Stimulated activated CD8-positive, alpha-beta memory T cell treated with anti-CD3 and anti-CD28 coated beads, Interleukin-15, amount 100 ng/mL, for 24 hours (primary cell): ENCODE measurements at places on chromosomes 1 and 21.

DNA sequence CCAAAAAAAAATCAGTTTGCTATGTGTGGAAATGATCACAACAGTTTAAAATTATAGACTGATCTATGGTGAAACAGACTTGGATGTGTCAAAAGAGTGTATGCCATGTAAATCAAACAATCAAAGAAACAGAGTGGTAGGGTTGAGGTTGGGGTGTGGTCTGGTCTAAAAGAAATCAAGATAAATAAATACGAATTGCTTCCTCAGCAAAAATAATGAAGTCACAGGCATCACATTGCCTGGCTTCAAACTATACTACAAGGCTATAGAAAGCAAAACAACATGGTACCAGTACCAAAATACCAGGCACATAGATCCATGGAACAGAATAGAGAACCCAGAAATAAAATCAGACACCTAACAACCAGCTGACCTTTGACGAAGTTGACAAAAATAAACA, 1796.9 kb downstream of the NCAM2 start:
- DNase-seq, result no peak

GRCh38 chr21:31862078-31862477, 10.7 kb upstream of the HUNK start:
- no peak for DNase-seq

DNA sequence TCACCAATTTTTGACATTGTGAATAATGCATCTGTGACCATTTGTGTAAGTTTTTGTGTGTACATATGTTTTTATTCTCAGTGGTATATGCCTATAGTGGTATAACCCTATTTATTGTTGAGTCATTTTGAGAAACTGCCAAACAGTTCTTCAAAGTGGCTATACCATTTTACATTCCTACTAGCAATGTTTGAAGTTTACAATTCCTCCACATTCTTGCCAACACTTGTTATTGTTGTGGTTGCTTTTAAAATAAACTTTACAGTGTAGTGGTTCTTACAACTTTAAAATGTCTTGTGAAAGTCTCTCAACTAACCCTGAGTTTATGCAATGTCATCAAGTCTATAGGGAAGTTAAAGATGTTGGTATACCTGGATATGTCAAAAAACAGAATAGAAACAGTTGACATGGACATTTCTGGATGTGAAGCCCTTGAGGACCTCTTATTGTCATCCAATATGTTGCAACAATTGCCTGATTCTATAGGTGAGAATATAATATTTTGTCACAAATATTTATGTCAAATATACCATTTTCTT, 219.4 kb downstream of the LRRC40 start:
- no peak for DNase-seq

- no peak for DNase-seq
Measured at GRCh38 chr1:231630558-231631205, 4.1 kb downstream of the DISC1 start.

DNA sequence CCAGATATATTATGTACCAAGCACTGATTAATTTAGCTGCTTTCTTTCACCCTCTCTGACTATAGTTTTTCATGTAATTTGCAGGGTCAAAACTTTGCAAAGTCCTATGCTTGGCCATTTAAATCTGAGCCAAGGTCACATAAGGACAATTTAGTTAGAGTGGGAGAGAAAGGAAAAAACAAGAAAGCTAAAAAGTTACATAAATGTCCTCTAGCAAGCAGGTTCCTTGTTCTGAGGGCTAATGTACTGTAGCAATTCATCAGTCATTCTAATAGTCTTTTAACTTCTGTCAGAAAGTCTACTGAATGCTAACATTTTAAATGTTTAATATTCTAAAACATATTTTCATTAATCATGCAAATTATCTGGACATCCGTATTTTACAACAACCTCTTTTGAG, 68.3 kb downstream of the SAMSN1 start:
- DNase-seq, result no peak

DNA sequence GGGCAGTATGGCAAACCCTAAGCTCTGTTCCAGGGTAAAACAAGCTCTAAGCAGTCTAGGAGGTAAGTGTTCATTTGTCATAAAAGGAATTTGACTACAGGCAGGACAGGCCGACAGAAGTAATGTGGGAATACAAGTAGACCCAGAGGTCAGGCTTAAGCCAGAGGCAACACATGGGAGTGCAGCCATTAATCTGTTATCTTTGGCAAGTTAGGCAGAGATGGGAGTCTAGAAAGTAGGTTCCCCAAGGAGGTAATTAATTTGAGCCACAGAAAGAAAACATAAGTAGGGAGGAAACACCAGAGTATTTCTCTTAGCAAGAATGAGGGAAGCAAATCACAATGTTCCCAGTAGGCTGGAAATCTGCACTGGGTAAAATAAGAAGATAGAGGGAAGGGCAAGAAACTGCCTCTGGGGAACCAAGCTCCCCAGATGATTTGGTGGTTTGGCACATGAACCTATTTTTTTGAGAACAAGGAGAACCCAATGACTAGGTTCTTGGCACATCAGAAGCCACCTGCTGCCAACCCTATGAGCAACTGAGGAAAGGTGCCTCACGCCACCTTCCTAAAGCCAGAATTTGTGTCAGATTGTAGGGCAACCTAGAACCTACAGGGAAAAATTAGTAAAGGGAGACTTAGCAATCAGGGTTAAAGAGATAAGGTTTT, 636.4 kb upstream of the PLXNA2 start:
- no peak for DNase-seq

DNA sequence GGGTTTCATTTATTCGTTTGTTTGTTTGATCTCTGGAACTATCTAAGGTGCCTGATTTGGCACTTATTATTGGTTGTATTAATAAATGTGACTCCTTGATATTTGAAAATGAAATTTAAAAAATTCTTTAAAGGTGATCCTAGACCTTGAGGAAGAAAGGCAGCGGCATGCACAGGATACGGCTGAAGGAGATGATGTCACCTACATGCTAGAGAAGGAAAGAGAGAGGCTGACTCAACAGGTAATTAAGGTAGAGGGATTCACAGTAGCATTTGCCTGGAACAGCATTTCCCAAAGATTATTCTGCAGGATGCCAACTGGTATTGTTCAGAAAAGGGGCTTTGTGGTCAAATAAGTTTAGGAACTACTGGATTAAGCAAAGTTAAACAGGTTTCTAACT, 54.4 kb upstream of the WNT2B start:
- DNase-seq, result no peak

- no peak for DNase-seq
Measured at GRCh38 chr1:47944561-47944960, 52.6 kb downstream of the TRABD2B start.

DNA sequence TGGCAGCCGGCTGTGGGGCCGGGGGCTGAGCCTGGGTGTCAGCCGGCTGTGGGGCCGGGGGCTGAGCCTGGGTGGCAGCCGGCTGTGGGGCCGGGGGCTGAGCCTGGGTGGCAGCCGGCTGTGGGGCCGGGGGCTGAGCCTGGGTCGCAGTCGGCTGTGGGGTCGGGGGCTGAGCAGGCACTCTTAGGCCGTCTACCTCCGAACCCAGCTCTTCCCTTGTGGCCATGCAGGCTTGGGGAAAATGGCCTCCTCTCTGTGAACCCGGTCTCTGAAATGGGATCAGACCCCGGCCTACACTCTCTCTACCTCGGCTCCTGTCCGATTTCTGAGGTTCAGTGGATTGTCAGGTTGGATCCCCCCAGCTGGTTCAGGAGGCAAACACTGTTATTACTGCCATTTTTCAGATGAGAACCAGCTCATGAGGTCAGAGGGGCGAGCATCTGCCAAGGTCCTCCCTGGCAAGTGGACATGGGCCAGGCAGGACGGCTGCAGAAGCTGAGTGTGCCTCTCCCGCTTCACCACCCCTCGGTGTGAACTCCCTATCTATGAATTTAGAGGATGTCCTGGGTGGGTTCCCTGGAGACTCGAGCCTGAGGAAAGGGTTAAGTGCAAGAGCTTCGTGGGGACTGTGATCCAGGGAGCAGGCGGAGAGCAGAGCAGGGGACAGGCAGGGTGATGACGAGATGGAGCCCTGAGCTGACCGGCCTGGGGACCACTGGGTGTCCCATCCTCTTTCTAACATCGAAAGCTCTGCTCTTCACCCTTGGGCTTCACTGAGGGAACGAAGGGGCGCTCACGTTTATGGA, 10.9 kb upstream of the COL18A1 start:
- DNase-seq, result no peak

DNA sequence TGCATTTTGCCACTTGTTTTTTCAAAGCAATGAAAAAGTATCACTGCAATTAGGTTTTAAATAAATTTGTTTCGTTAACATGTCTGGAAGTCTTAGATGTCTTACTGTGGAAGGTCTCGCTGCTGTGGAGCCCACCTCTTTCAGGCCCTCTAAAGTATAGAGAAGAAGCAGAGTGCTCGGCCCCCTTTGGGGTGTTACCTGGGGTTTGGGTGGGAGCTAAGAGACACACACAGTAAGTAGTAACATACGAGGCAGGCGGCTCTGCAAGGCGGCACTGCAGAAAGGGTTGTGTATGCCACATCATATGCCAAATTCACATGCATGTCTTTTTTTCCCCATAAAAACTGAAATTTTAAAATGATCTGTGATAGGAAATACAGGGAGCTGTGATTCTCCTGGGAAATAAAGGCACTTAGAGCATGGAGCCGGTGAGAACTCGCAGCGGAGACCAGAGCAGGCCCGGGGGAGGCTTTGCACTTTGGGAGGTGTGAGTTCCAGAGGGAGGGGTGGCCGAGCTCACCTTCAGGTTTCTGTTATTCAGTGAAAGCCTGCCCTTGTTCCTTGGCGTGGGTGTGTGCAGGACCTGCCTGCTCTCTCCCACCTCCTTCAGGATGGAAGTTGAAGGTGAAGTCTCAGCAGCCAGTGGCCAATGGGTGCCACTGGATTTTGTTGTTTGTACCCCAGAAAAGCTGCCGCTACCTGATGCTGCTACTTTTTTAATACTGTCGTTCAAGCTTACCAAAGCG, 35.7 kb upstream of the PWP2 start:
- DNase-seq, result no peak

- no peak for DNase-seq
Measured at GRCh38 chr1:51627672-51628071, 10.8 kb downstream of the OSBPL9 start.

DNA sequence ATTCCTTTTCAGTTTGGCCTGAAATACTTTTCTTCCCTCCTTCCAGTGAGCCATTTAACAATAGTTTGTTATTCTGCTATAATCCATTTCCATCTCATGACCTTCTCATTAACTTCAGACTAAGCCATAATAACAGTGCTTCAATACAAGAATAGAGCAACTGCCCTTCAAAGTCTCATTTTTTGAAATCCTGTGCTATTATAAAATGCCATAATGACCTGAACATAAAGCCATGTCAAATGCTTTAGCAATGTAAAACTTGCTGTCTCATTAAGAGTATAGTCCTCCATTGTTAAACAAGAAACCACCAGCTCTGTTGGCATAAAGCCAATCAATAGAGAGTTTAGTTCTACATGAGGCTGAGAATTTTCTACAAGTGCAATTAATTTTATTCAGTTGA, 9.6 kb upstream of the PIGK start:
- DNase-seq, result no peak

DNA sequence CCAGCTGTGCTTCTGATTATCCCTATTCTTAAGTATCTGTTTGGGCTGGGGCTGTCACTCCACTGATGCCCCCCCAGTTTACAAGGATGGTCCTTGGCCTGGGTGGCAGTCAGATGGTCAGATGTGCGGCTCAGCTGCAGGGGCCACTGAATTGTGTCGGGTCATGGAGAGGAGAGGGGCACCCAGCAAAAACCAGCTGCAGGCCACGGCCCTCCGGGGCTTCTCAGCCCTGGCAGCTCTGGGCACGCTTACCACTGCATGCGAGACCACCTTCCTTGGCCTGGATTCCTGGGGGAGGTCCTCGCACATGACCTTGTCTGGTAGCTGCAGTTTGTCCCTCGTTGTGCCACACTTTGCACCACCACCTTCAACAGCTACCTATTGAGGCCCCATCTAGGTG, 164.9 kb upstream of the TMEM51 start:
- no peak for DNase-seq

DNA sequence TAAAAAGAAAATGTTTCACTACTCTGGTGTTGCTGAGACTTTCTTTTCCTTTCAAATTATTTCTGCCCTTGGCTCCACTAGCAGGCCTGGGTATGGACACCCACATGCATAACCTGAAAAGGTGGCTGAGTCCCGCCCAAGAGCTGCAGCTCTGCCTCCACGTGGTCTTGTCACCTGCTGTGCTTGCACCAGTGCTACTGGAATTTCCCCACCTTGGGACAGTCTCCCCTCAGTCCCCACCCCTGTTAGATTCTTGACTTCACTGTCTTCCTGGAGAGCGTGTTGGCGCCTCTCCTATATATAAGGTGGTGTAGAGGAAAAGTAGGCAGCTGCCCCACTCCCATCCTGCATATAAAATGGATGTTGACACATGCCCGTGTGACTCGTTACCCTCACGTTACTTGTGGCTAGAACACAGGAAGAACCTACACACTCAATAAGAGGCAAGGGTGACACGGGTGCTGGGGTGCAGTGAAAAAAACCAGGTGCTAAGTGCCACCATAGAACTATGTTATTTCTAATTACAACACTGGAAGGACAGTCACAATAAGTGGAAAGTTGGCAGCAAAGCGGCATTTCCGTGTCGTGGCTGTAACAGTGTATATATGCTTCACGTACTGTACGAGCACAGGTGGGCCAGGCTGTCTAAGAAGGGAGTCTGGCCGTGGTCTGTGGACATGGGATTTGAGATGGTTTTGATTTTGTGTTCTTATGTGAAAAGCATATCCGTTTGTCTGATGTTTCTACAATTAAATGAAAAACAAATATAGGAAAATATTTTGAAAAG, 61.0 kb downstream of the POFUT2 start:
- DNase-seq, result no peak

- no peak for DNase-seq
Measured at GRCh38 chr1:26019641-26020315, 1.8 kb upstream of the EXTL1 start.

GRCh38 chr1:65213271-65214023, 65.4 kb downstream of the AK4 start:
- DNase-seq, result no peak

- DNase-seq, result no peak
Measured at GRCh38 chr1:5936621-5937372, 55.4 kb downstream of the NPHP4 start.
